ENCODE measurements at places on chromosomes 5 and 9.

- H3K4me1 ChIP-seq, result peaks cover 5% of the 10 kb centered on the region
- no peak overlapping the region for H3K27ac ChIP-seq
Observed at GRCh38 chr9:3508078-3508431, 17.7 kb downstream of the RFX3 start.

DNA sequence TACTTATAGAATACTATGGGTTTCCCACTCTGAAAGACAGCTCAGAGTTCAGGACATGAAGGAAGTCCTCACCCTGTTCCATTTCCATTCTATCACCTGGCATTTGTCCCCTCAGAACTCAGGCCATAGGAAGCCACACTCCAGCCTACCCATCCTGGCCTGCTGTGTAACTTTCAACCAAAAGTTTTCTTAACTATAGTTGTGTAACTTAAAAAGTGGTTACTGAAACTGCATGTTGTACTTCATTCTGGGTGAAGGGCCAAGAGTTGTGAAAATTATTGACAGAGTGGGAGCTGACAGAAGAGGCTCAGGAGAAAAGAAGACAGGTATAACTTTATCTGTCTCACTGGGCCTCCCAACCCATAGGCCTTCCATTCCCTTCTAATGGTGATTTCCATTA, 212.5 kb downstream of the RAB3C start:
- H3K4me1 ChIP-seq, result no peaks in the 10 kb centered on the region
- H3K4me3 ChIP-seq, result no peak overlapping the region
- no peak for DNase-seq
- no peak overlapping the region for H3K27ac ChIP-seq
- no peaks in the 10 kb centered on the region for H3K27me3 ChIP-seq

DNA sequence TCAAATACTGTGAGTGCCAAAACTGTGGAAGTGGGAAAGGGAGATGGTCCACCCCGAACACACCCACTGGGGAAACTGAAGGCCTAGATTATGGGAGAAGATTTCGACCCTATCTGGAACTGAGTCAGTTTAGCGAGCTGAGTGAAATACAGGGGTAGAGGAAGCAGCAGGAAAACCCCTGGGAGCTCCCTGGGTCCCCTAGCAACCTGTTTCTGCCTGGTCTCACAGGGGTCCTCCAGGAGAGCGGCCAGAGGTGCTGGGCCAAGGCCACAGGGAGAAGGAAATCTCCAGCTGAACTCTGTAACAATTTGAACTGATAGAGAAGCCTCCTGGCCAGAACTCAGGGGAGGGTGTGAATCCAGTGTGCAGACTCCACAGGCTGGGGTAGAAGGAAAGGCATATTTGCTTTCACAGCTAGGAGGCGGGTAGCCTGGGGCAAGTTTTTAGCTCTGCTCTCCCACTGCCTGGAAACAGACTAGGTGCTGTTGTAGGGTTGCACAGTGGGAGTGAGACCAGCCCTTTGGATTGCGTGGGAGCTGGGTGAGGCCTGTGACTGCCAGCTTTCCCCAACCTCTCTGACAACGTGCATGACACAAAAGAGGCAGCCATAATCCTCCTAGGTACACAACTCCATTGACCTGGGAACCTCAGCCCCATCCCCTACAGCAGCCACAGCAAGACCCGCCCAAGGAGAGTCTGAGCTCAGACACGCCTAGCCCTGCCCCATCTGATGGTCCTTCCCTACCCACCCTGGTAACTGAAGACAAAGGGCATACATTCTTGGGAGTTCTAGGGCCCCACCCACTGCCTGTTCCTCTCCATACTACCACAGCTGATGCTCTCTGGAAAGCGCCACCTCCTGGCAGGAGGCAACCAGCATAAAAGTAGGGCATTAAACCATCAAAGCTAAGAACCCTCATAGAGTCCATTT, 78.8 kb upstream of the GPBP1 start:
- no peaks in the 10 kb centered on the region for H3K27me3 ChIP-seq
- DNase-seq, result peak; percentile 27
- H3K36me3 ChIP-seq, result no peaks in the 10 kb centered on the region
- H3K4me1 ChIP-seq, result no peaks in the 10 kb centered on the region
- no peak overlapping the region for H3K4me3 ChIP-seq
- H3K27ac ChIP-seq, result no peak overlapping the region

- H3K4me3 ChIP-seq, result no peak overlapping the region
- no peaks in the 10 kb centered on the region for H3K27me3 ChIP-seq
- H3K4me1 ChIP-seq, result no peaks in the 10 kb centered on the region
- no peak for DNase-seq
Observed at GRCh38 chr5:133322743-133323142, 270.9 kb downstream of the HSPA4 start.

- H3K27ac ChIP-seq, result no peak overlapping the region
- H3K4me1 ChIP-seq, result no peaks in the 10 kb centered on the region
- no peaks in the 10 kb centered on the region for H3K27me3 ChIP-seq
- no peak for DNase-seq
- H3K36me3 ChIP-seq, result no peaks in the 10 kb centered on the region
Observed at GRCh38 chr5:1729641-1730486, 69.8 kb downstream of the MRPL36 start.

DNA sequence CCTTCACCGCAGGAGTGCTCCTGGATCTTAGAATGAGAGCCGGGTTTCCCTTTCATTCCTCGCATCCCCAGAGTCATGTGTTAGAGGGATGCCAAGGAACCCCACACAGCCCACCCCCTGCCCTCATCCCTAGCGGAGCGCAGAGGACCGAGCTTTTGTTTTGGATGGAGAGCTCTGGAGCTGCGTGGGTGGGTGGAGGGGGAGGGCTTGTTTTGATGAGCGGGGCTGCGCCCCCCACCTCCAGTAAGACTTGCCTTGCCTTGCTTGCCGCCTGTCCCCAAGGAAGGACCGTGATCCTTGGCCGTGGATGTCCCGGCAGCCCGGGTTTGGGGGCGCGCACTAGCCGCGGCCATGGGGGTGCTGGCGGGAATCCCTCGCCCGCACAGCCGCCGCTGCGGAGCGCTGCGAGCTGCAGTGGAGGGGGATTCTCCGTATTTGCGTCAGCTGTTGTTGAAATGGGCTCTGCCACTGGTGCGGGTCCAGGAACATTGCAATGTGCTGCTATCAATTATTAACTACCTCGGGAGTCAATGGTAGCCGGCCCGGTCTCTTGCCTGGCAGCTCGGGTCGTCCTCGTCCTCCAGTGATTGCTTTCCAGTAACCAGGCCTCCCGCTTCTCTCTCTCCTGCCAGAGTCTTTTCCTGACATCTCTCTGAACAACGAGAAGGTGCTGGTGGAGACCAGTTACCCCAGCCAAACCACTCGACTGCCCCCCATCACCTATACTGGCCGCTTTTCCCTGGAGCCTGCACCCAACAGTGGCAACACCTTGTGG, 1.0 kb downstream of the EGR1 start:
- H3K27me3 ChIP-seq, result no peaks in the 10 kb centered on the region
- peak overlapping the region; percentile 79 for H3K4me3 ChIP-seq
- H3K27ac ChIP-seq, result peak overlapping the region; percentile 43

DNA sequence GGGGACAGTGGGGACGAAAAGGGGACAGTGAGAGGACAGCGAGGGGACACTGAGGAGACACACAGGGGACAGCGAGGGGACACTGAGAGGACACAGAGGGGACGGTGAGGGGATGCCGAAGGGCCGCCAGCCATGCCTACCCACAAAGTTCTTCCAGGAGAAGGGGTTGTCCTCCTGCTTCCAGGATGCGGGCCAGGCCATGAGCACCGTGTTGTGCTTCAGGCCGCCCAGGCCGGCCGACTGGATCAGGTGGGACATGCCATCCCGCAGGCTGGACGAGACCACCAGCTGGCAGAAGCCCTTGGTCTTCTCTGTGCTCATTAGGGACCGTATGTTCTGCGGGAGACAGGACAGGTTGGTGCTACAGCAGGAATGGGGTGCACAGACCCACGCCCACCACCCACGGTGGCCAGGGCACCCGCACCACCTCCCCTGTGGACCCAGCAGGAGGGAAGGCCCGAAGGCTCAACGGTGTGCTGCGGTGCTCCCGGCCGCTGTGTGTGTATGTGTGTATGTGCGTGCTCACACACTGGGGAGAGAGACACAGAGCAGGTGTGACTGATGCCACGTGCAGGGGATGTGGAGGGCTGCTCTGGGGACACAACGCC, 46.6 kb downstream of the SLC12A7 start:
- H3K36me3 ChIP-seq, result peaks cover 24% of the 10 kb centered on the region
- H3K4me3 ChIP-seq, result no peak overlapping the region
- no peaks in the 10 kb centered on the region for H3K27me3 ChIP-seq
- no peak overlapping the region for H3K27ac ChIP-seq

DNA sequence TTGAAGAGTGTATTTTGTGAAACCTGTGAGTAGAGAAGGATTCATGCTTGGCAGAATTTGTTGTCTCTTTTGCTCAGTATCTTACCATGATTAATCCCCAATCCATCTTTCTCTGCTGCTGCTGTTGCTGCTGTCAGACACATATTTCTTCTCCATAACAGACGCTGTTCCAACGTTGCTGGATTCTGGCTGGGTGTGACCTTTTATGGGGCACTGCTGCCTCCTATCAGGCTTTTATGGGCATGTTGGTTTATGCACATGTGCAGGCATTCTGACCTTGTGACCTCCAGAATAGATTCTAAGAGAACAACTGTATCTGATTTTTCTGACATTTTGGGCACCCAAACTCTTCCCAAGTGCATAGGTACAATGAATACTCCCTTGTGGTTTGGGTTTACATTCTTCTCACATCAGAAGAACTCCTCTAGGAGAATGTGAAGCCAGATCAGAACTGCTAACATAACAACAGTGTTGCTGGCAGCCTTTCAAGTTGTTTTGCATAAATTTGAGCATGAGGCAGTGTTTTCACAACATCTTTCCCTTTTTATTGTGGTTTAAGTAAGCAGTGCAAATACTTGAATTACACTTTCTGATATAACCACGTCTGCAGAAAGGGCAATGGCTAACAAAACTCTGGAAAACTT, 9.2 kb upstream of the ISL1 start:
- H3K27ac ChIP-seq, result no peak overlapping the region
- DNase-seq, result no peak
- no peaks in the 10 kb centered on the region for H3K36me3 ChIP-seq
- no peak overlapping the region for H3K4me3 ChIP-seq

DNA sequence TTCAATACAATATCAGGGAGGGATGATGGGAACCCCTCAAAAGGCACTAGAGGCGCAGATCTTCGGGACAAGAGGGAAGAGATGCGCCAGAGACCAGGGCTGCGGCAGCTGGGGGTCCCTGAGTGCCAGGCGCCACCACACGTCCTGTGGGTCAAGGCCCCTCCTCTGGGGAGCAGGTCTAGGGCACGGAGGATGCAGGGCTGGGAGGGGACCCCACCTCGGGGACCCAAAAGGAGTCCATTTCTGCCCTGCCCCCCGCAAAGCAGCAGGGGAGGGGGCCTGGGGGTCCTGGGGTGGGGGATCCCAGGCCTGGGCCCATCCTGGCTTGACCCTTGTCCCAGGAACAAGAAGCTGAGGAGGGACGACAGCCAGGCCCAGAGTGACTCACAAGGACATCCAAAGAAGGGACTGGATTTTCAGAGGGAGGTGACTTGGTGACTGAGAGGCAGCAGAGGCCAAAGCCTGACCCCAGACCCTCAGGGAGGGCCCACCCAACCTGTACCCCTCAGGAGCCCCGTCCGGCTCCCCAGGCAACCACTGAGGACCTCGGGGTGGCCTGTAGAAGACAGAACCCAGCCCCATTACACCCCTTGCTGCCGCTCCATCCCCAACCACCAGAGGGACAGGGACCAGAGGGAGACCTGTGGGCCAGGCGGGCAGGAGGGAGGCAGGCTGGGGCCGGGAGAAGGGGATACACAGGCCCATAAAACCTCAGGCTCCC, 54.2 kb downstream of the LRSAM1 start:
- DNase-seq, result no peak
- no peak overlapping the region for H3K4me3 ChIP-seq
- no peak overlapping the region for H3K27ac ChIP-seq
- H3K4me1 ChIP-seq, result no peaks in the 10 kb centered on the region
- H3K27me3 ChIP-seq, result no peaks in the 10 kb centered on the region

DNA sequence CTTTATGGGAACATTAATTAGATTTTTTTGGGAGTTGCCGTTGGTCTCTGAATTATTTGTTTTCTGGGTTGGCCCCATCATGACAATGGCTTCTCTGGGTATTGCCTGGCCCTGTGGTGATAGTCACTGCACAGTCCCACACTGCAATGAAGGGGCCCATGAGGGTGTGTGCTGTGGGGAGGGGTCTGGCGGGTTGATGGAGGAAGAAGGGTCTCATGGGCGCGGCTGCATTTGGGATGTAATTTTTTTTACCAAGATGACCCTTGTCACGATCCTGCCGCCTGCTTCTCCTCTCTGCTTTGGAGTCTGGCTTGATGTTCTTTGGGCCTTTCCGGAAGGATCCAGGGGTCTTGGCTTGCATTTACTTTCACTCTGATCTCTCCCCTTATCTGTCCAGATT, 44.1 kb downstream of the WNK2 start:
- H3K27me3 ChIP-seq, result no peaks in the 10 kb centered on the region
- no peak for DNase-seq
- H3K4me1 ChIP-seq, result no peaks in the 10 kb centered on the region
- H3K4me3 ChIP-seq, result no peak overlapping the region

DNA sequence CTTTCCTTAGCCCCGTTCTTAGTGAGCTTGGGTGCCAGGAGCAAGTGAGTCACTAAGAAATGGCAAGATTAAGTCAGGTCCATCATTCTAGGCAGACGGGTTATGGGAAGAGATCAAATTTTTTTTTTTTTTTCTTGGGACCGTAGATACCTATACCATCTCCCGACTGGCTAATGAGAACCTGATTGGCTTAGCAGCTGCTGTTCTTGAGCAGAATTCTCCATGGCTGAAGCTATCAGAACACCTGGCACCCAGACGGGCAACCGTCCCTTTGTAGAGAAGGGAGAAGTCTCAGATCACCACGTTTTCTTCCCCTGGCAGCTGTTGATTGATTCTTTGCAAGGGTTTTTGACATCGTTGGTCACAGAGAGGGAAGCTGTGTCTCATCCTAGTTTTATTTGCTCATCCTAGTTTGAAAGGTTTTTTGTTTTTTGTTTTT, 78.6 kb downstream of the AOPEP start:
- H3K4me1 ChIP-seq, result no peaks in the 10 kb centered on the region
- DNase-seq, result no peak
- peaks cover 5% of the 10 kb centered on the region for H3K36me3 ChIP-seq
- no peak overlapping the region for H3K4me3 ChIP-seq
- H3K27ac ChIP-seq, result no peak overlapping the region

DNA sequence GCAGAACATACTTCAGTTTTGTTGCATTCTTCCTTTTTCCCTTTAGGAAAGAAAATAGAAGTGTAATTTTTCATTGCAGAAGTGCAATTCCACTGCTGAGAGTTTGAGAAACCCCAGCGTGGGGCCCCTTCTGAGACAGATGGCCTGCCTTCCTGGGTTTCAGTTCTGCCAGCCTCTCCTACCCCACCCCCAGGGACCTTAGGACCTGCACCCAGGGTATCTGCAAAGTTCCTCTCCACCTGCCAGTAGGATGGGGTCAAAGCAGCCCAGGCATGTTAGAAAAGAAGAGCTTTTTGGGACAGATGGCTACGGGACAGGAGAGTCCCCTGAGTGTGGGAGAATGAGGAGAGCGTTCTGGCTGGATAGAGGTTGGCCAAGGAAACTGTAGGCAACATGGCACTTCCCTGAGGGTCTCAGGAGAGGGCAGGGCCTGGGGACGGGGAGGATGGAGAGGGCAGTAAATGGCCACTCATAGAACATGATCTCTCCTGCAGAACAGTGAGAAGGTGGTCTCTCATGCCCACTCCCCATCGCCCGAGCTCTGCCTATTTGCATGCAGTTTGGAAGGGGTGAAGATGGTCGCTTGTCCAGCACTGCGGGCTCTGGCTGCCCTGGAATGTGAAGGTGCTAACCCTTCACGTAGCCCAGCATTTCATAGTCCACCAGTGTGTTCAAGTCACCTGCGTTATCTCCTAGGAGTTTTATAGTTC, at the start of gene TIFAB:
TSS of gene TIFAB (minus strand) at position 31 of the 710 bp plus-strand sequence. CDS start 2,412 bp downstream, outside the sequence.
- H3K36me3 ChIP-seq, result no peaks in the 10 kb centered on the region
- no peak for DNase-seq
- H3K27me3 ChIP-seq, result peaks cover 2% of the 10 kb centered on the region
- H3K27ac ChIP-seq, result no peak within 1 kb of the TSS
